Left forelimb (tissue), 1 donor: ENCODE measurements at places on chromosomes 2 and 18.

DNA sequence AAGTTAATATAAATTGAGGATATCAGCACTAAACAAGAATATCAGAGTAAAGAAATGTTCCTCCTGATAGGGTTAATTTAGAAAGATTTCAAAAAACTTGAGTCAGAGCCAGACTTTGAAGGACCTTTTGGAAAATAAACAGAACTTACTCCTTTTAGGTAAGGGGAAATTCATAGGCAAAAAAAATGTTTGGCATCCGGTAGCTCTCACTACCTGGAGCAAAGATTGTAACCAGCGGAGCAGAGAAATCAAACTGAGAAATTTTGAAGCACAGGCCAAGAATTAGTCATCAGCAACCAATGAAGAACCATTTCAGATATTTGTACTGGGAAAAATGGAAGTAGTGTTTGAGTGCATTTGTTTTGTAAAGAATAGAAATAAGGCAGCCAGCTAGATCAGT, 113.0 kb downstream of the ICA1L start:
- no peak for DNase-seq

- DNase-seq = no peak
These were observed 455.3 kb downstream of the MEIS1 start for GRCh38 chr2:66890166-66890742.

GRCh38 chr2:109231428-109231827, 102.4 kb downstream of the SH3RF3 start:
- no peak for DNase-seq

DNA sequence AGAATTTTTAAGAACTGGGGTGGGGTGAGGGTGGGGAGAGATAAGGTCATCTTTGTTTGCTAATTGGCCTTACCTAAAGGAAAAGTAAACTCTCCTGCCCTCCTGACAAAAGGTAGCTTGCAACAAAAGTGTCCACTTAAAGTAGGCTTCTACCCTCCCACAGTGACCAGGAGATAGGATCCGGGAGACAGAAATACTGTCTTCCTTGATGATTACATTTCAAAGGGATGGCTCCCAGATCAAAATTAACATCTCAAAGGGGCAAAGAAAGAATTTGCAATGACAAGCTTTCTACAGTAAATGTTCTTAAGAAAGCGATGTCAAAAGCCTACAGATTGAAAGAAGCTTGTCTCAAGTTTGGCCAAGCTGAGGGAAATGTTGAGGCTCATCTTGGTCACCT, 775.3 kb downstream of the CPS1 start:
- DNase-seq = no peak

DNA sequence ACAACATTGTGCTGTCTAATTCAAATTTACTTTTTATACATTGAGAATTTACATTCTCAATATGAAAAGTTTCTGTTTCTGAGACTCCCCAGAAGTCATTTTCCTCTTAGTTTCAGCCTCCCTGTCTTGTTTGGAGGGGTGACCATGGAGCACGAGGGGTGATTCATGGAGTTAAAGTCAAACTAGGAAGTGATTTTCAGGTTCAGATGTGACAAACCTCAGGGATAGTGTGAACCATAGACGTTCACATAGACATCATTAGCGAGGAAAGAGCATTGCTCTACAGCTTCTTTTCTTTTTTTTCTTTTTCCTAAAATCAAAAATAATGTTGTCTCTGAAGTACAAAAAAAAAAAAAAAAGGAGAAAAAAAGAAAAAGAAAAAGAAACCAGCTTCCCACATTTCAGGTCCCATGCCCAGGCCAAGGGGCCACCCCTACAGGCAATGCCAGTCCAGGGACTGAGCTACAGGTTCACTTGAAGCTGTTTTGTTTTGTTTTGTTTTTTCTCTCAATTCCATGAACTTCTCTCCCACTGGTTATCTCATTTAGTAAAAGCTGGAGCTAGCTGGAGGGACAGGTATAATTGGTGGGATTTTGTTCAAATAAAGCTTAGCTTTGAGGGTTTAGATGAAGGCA, 18.1 kb upstream of the LCLAT1 start:
- no peak for DNase-seq
